Suprapubic skin (tissue), 4 donors: ENCODE measurements at places on chromosomes 3 and 15.

- no peak overlapping the region for H3K4me3 ChIP-seq
- H3K4me1 ChIP-seq, result peaks cover 9% of the 10 kb centered on the region
- H3K27me3 ChIP-seq, result no peaks in the 10 kb centered on the region
- peaks cover 10% of the 10 kb centered on the region for H3K36me3 ChIP-seq
These were observed 120.1 kb downstream of the DNAJB8 start for GRCh38 chr3:128346562-128346961.

- H3K4me1 ChIP-seq, result no peaks in the 10 kb centered on the region
- H3K4me3 ChIP-seq, result no peak overlapping the region
- H3K36me3 ChIP-seq, result no peaks in the 10 kb centered on the region
- no peaks in the 10 kb centered on the region for H3K27me3 ChIP-seq
These were observed 731.4 kb downstream of the PLOD2 start for GRCh38 chr3:145429546-145429945.

GRCh38 chr15:67365994-67366393 is 111.4 kb downstream of the IQCH start:
- H3K36me3 ChIP-seq, result no peaks in the 10 kb centered on the region
- H3K4me1 ChIP-seq, result no peaks in the 10 kb centered on the region
- no peak overlapping the region for H3K27ac ChIP-seq
- DNase-seq, result no peak
- no peaks in the 10 kb centered on the region for H3K27me3 ChIP-seq

GRCh38 chr3:118137778-118138177 is 896.9 kb downstream of the IGSF11 start:
- H3K4me1 ChIP-seq, result no peaks in the 10 kb centered on the region
- H3K4me3 ChIP-seq, result no peak overlapping the region
- DNase-seq, result no peak
- H3K36me3 ChIP-seq, result no peaks in the 10 kb centered on the region
- no peaks in the 10 kb centered on the region for H3K27me3 ChIP-seq
- H3K27ac ChIP-seq, result no peak overlapping the region

GRCh38 chr3:156761713-156762451 is 64.3 kb upstream of the LEKR1 start:
- no peaks in the 10 kb centered on the region for H3K27me3 ChIP-seq
- H3K27ac ChIP-seq, result no peak overlapping the region
- peaks cover 14% of the 10 kb centered on the region for H3K4me1 ChIP-seq
- H3K4me3 ChIP-seq, result no peak overlapping the region
- no peaks in the 10 kb centered on the region for H3K36me3 ChIP-seq

GRCh38 chr15:67080900-67081431 is 15.6 kb downstream of the SMAD3 start:
- DNase-seq, result no peak
- H3K4me3 ChIP-seq, result peak overlapping the region; percentile 2
- no peaks in the 10 kb centered on the region for H3K36me3 ChIP-seq
- H3K27me3 ChIP-seq, result no peaks in the 10 kb centered on the region
- peaks cover 86% of the 10 kb centered on the region for H3K4me1 ChIP-seq
